ENCODE measurements at places on chromosomes 3 and 15.

GRCh38 chr3:195247863-195248189, 23.1 kb downstream of the XXYLT1 start:
- no peak for DNase-seq

GRCh38 chr3:194140520-194141414, 4.8 kb downstream of the HES1 start:
- peak; percentile 15 for DNase-seq

DNA sequence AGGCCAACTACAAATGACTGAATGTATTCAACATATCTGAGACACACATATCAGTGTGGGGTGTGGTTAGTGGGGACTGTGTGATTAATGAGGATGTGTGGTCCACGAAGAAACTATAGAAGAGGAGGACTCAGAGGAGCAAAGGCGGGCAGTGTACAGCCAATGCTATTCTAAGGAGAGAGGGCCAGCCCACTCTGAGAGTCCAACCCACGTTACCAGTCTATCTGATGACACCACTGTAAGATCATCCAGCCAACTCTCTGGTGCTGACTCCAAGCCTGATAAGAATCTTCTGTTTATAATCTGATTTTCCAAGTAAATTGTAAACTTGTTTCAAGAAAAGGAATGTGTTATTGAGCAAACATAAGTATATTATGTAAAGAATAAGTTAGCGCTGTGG, 47.2 kb downstream of the MCF2L2 start:
- DNase-seq = no peak

GRCh38 chr3:33889394-33890039, 91.1 kb downstream of the PDCD6IP start:
- DNase-seq = no peak

DNA sequence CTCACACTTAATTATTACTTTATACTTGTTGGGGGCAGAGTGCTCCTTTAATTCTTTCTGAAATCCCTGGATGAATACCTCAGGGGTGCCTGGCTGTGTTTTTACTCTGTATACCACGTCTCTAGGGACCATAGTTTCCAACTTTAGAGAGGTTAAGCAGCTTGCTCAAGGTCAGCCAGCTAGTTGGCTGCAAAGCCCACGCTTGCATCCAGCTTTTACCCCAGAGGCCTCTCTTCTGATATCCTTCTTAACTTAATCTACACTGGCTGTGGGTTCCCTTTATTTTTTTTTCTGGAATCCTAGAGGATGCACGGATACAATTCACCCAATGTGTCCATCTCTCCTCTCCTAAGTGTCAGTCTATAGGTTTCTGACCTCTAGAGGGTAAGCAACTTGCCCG, 1.4 kb downstream of the PDZRN3 start:
- DNase-seq = no peak

GRCh38 chr3:127753898-127754410, 68.4 kb downstream of the MGLL start:
- no peak for DNase-seq

GRCh38 chr3:8328967-8329366, 172.7 kb upstream of the LMCD1 start:
- DNase-seq = no peak

GRCh38 chr3:56125358-56126005, 342.8 kb downstream of the ERC2 start:
- no peak for DNase-seq

DNA sequence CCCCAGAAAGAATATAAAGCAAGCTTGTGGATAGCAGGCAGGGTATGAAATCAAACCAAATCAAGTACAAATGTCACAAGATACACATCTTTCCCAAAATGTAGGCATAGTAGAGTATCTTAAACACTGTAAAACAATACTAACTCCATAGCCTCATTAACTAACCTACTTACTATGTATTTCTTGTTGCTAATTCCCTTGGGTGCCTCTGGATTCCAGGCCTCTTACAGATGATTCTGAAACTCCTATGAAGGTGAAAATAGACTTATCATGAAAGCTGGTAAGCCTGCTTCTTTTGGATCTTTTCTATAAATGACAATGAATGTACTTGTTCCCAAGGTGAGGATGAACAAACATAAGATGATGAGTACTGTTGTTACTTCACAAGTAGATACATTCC, 93.8 kb downstream of the FRMD5 start:
- no peak for DNase-seq

DNA sequence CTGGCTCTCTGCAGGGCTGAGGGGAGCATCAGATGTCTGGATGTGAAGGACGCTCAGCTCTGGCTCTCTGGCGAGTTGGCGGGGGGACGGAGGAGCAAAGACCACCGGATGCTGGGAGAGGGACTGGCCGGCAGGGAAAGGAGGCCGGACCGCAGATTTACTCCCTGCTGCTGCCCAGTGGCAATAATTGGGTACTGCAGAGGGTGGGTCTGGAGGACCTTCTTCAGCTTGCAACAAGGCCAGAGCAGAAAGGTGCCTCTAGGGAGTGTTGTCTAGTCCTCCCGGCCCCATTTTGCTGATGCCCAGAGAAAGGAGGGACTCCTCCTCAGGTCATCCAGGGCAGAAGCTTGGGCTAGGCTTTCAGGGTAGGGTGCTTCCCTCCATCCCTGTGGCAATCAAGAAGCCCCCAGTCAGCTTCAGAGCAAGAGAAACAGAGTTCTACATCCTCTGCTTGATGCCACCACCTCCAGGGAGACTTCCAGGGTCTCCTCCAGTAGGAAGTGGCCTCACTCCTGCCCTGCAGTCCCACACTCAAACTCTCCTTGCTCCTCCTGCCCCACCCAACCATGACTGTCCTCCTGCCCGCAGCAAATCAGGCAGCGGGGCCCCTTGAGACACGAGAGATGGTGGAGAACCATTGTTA, 20.3 kb upstream of the CSPG4 start:
- peak; percentile 50 for DNase-seq

DNA sequence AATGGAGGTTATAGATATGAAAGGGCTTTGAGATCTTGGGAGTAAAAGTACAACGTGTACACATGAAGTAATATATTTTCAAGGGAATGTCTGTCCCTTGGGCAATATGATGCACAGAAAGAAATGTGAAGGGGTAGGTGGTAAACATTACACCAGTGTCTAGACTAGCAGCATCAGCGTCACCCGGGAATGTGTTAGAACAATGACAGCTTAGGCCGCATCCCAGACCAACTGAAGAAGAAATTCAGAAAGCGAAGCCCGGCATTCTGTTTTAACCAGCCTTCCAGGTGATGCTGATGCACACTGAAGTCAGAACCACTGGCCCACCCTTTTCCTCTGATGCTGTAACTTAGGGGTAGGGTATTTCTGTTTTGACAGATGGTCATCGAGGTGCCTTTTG, 6.3 kb downstream of the INAFM2 start:
- no peak for DNase-seq

DNA sequence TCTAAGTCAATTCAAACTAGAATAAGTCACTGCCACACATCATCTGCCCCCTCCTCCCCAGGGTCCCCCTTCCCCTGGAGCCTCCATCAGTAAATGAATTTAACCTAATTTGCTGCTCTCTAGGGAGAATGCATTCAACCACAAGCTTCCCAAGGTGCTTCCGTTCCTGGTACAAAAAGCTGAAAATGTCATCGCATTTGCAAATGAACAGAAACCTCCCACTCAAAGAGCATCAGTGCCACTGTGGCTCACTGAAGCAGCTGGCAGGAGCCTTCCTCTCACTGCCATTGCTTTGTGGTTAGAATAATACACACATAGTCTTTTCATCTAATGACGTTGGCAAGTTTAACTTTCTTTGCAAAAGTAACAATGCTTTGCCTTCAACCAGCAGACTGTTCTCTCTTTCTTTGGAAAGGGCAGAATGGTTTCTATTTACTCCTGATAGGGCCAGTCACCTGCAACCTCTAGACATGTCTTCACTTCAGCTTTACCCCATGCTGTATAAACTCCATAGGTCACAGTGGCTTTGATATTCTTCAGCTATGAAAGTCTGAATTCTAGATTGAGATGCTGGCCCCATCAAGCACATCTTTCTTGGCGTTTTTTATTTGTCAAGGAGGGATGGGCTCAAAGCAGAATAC, 238.1 kb downstream of the CPNE4 start:
- no peak for DNase-seq

DNA sequence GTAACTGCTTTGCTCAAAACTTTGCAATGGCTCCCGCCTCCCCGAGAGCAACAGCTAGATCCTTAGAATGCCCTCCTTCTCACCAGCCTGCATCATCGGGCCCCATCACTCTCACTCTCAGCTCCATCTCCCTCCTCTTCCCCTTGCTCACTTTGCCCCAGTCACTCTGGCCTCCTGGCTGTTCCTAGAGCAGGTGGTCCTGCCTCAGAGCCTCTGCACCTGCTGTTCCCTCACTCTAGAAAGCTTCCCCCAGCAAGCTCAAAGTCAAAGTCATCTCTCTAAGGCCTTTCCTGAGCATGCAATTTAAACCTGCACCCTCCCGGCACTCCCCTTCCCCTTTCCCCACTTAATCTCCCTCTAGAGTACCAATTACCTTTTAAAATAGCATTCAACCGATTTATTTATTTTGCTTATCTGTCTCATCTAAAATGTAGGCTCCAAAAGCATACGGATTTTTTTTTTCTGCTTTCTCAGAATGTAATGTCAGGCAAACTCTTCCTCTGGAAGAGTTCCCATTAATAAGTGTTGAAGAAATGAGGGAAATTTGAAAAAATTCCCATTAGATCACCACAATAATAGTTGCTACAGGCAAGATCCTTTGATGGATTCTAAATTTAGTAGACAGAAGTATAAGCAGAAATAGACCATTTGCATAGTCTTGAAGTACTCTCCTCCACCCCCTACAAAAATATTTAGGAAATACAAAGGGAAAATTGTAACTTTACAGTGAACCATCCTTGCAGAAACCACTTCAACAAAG, 15.9 kb upstream of the HES1 start:
- no peak for DNase-seq

DNA sequence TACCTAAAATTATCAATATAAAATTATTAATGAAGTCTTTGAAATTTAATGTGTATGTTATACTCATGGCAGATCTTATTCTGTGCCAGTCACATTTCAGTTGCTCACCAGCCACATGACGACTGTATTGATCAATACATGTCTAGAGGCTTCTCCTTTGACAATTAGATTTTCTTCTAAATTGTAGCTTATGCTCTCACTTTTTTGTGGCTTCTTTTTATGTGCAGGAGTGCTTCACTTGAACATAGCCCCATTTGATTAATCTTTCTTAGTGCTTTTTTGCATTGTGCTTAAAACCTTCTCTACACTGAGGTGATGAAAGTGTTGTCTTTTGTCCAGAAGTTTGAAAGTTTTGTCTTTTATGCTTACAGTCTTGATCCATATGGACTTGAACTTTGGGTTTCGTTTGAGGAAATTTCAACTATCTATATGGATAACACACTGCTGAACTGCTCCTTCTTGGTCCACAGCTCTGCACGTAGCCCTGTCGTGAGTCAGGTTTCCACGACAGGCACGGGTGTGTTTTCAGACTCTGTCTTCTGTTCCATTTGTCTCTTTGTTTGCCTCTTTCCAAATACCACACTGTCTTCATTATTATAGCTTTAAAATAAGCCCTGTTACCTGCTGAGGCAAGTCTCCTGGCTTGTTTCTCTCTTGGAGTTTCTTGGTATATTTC, 393.9 kb upstream of the CFAP20DC start:
- DNase-seq = no peak

GRCh38 chr3:33803252-33803651, 4.8 kb downstream of the PDCD6IP start:
- no peak for DNase-seq

DNA sequence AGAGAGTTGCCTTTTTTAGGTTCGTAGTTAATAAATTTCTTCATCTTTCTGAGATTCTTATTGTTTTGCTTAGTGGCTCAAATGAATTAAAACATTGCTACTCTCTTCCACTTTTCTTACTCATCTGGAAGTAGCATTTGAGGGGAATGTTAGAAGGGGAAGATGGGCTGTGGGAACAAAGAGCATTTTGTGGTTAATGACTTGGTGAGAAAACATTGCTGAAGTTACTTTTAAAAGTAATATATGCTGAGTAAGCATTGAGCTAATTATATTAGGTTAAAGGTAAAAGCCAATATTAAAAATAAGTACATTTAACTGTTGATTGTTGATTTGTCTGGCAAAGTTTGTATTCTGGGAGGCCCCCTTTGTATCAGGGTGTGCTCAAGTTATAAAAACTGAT, 5.7 kb downstream of the MORF4L1 start:
- DNase-seq = no peak

DNA sequence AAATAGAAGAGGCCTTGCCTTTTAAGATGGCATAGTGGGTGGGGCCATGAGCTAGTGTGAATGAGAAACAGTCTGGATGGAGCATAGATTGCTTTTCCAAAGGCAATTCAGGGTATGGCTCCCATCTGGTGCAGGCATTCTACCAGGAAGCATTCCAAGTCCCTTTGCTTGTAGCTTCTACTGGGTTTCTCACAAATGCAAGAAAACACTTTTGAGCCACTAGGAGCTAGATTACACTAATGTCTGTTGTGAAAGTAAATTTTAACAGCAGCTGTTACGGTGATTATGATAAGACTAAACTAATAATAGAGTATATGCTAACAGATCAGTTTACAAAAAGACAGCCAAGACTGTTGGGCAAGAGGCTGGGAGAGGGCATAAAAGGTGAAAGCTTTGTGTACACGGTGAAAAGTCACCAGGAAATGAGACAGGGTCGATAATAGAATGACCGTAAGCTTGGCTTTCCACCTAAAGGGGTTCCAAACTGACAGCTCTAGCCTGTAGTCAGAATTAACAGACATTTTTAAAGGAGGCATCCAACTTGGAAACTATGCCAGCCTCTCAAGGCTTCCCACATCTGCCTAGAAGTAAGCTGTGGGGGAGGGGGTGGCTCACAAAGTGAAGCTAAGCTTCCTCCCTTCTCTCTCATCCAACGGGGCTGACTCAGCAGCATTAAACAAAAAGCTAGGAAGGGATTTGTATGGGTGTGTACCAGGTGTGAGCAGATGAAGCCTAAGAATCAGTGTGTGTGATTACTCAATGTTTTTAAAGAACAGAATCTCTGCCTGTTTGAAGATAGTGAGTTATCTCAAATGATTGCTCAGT, 61.1 kb upstream of the GPD1L start:
- DNase-seq = no peak

GRCh38 chr15:89406940-89407607, 72.5 kb upstream of the POLG start:
- no peak for DNase-seq

DNA sequence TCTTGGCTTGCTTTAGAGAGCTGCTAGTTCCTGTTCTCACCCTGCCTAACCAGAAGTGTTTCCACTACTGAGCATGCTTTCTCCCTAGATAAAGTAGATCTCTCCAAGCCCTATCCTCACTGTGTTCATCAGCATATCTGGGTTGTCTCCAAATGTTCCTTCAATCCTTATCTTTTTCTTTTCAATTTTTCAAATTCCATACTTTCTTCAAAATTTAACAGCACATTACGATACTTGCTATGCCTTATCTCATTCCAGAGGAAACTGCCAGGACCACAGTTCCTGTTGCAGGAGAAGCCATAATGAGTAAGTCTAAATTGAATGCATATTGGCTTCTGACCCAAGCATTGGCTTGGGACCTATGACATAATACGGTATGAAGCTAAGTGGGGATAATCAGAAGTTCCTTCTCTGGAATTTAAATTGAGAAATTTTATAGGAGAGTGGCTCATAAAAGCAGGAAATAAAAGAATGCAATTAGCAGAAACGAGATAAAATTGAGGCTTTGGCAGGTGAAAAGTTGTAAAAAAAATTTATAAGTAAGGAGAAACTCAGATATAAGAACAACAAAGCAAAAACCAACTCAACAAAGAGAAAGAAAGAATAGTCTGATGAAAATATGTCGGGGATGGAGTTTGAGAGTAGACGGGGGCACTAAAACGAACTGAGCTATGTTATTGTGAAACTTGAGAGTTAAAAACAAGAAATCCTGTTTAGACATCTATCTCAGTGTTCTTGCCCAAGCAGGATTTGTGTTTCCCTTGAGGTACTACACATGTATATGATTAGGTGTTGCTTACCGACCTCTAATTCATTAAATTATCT, 631.7 kb upstream of the CCDC54 start:
- no peak for DNase-seq

GRCh38 chr15:29970402-29970695, 112.4 kb upstream of the GOLGA8J start:
- no peak for DNase-seq

All from stimulated activated CD4-positive, alpha-beta T cell treated with anti-CD3 and anti-CD28 coated beads, Interleukin-4, amount 100 ng/mL, for 24 hours (primary cell).